ENCODE measurements at places on chromosomes 7 and 10.

GRCh38 chr10:49593998-49594397, 16.1 kb upstream of the SLC18A3 start:
- DNase-seq: no peak

- DNase-seq: no peak
Measured at GRCh38 chr7:135831455-135832195, 83.0 kb upstream of the FAM180A start.

DNA sequence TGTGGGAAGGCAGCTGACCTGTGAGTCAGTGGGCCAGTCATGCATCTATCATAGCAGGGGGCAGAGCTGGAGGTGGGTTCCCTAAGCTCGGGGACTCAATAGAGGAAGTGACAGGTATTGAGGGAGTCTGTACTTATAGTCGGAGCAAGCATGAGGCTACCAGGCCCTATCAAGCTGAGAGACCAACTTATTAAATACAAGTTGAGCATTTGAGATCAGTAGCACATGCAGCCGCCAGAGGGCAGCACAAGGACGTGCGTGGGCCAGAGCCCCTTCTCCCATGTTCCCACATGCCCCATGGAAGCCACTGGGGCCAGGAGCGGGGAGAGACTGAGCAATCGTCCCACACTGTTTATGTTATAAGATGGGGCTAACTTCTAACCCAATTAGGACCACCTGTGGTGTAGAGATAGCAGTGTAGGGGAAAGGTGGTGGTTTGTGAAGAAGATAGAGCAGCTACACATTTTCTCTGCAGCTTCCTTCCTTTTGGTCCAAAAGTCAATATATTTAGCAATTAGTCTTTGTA, 13.0 kb upstream of the STK31 start:
- DNase-seq: no peak

- no peak for DNase-seq
Measured at GRCh38 chr7:151440799-151441445, 981 bp upstream of the CRYGN start.

- DNase-seq: no peak
Measured at GRCh38 chr10:5284311-5285057, 80.3 kb upstream of the UCN3 start.

DNA sequence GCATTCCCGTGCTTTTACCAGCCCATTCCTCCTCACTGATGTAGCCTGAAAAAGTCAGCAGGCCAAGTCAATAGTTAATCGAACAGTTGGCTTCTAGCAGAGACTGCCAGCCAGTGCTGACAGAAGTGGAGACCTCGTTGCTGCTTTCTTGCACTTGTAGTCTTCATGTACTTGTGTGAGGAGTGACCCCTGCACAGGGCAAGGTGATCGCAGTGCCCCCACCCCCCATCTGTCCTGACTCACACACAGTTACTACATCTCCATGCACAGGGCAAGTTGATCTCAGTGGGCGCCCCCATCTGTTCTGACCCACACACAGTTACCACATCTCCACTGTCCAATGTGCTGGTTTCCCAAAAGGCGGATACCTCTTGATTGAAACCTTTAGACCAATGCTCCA, 34.2 kb downstream of the C10orf71 start:
- no peak for DNase-seq

- no peak for DNase-seq
Measured at GRCh38 chr7:114087653-114088469, 169.1 kb upstream of the PPP1R3A start.

GRCh38 chr7:121057878-121058277, 69.4 kb downstream of the CPED1 start:
- no peak for DNase-seq

DNA sequence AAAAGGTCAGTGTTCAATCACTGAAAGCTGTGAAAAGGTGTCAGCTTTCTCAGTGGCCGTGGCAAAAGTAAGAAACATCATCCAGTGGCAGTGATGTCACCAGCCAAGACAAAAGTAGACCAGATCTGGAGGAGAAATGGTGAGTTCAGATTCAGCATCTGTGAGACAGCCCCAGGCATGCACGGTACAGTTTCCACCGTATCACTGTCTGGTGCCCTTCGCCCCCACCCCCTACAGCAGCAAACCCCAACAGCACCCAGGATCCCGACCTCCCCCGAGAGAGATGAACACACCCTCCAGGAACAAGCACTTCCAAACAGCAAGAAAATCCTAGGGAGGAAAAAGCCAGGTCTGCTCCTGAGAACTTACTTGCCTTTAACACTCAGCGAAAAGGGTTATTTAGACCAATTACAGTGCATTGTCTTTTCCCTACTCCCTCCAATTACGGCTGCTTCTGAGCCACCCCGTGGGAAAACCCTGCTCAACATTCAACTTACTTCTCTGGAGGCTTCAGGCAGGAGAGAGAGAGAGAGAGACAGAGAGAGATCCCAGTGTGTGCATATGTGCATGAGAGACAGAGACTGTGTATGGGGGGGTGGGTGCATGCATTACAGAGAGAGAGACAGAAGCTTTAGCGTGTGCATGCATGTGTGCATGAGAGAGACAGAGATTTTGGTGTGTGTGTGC, 189.6 kb downstream of the GRID1 start:
- no peak for DNase-seq

DNA sequence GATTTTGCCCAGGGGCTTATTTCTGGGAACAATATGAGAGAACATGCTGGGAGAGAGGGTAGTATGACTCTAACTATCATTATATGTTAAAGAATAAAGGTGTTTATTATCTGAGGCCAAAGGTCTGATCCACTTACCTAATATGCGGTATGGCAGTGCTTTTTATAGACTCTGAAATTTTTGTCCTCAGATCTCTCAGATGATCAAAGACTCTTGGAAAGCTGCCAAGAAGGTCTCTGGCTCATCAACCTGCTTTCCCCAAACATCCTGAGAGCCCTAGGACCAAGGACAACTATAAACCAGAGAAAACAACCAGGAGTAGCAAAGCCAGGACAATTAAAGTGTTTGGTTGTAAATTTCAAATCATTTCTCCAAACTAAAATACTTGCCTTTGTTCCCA, 255.7 kb upstream of the LRRN3 start:
- no peak for DNase-seq

DNA sequence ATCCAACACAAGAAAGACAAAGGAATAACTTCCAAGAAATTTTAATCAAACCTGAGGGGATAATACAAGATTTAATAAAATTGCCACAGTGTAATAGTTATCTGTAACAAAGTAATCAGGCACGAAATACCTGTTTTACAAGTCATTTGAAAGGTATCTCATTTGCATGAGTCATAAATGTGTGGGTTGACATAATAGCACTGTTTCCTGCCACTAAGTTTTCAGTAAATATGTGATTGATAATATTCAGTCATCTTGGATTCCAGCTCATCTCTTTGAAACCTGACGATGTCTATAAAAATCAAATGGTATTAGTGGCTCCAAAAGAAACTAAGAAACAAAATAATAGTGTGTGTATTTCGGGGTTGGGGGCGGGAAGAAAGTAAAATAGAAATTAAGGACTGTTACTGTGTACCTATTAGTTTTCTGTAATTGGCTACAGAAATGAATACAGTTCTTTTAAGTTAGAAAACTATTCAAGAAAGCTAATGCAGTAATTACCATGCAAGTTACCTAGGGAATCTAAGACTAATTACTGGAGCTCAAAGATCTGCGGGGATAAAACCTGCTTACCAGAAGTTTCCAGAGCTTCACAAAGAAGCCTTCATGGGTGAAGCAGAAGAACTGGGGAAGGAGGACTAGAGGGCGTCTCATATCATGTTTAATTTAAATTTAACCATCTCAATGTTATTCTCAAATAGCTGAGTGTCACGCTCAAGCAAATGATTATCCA, 100.7 kb downstream of the ST8SIA6 start:
- peak; percentile 1 for DNase-seq

- DNase-seq: no peak
Measured at GRCh38 chr7:29494350-29494749, 69.3 kb upstream of the PRR15 start.

- no peak for DNase-seq
Measured at GRCh38 chr10:34219753-34220548, 595.1 kb downstream of the PARD3 start.

GRCh38 chr7:142188846-142189245, 69.0 kb downstream of the PRSS58 start:
- DNase-seq: peak; percentile 14

DNA sequence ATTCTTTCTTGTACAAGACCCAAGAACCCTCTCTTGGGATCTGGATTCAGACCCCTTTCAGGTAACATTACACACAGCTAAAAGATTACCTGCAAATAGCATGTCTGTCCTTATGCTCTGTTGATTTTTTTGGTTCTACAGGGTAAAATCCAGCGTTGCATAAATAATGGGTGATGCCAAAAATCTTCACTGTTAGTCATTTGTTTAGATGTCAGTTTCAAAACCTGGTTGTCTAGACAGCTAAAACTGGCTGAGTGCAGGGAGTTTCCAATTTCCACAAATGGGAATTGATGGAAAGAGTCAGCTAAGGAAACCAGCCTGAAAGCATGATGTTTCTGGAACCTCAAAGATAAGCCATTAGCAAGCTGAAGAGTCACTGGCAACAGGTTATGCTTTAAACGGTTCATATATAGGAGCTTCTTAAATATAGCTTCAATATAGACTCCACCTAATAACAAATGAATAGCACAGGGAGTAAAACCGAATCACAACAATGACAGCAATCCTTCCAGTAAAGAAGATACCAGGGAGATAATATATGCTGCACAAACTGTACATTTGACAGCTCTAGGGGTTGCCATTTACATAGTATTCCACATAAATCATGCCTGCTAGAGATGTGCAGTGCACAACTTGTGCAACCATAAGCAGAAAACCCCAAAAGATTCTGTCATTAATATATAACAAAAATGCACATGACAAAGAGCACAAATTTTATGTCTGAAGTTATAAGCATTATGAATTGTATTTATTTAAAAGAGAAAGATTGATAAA, 20.4 kb downstream of the CCDC71L start:
- DNase-seq: no peak

DNA sequence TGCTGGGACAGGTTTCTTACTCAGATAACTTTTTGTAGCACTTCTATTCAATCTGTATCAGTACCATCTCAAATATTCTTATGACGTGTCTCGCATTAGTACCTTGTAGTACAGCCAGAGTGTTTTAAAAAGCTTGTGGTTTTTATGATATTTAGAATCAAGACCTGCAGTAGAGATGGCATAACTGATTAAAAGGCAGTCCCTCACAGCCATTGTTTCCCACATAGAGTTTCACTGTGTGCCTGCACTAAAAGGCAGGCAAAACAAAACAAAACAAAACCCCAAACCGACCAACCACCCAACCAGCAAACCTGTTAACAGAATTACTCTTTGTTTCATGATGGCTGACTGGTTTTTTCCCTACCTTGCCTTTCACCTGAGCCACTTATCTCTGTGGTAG, 221.3 kb upstream of the DGKB start:
- no peak for DNase-seq

- no peak for DNase-seq
Measured at GRCh38 chr10:62689712-62690111, 114.8 kb upstream of the ADO start.

DNA sequence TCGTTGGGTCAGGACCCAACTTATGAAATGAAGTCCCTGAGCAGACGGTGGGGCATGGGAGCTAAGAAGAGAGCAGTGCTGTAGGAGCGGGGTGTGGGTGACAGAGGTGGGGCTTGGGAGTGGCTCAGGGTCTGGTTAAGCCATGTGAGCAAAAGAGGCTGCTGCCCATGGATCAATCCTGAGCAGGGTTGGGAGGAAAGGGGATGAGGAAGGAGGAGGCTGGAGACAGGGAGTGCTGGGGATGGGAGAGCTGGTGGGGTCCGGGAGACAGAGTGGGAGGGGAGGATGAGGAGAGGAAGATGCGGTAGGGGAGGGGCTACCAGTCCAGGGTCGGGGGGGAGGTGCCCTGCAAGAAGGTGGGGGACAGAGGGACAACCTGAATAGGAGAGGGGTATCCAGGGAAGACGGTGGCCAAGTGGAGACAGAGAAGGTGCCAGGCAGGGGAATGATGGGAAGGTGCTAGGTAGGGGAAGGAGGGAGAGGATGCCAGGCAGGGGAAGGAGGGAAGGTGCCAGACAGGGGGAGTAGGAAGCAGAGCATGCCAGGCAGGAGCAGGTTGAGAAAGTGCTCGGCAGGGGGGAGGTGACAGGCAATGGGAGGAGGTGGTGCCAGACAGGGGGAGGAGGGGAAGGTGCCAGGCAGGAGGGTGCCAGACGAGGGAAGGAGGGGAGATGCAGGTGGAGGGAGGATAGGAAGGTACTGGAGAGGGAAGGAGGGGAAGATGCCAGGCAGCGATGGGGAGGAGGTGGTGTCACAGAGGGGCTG, 27.5 kb upstream of the SMARCD3 start:
- no peak for DNase-seq

GRCh38 chr10:86708068-86708782, 39.9 kb downstream of the LDB3 start:
- no peak for DNase-seq

- DNase-seq: no peak
Measured at GRCh38 chr7:108442039-108442568, 14.1 kb downstream of the NRCAM start.

DNA sequence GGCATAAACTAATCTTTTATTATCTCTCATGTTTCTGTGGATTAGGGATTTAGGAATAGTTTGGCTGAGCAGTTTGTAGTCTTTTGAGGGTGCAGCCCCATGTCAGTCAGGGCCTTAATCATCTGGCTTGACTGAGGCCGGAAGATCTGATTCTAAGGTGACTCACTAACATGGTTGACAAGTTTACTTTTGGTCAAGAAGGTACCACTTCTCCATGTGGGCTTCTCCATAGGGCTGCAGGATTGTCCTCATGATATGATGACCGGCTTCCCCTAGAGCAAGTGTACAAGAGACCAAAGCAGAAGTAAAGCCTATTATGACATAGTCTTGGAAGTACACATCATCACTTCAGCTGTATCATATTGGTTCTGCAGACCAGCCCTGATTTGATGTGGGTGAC, 45.9 kb upstream of the OIT3 start:
- no peak for DNase-seq

DNA sequence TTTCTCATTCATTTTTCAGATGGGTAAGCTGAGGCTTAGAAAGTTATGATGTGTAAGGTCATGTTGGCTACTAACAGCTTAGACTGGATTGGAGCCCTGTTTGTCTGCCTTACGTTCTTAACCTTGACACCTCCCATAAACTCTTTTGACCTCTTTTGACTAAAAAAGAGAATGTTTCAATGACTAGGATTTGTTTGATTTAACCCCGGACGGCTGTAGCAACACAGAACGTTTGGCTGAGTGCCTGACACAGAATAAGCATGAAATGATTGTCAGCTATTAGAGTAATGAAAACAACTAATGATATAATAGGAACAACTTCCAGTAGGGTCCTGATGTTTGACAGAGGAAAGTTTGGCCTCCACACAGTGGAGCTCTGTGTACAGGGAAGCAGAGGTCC, 83.3 kb upstream of the PDZD8 start:
- DNase-seq: no peak

Measured in NCI-H526 treated with DMSO at 0.1 percent for 48 hours (cell line).